ENCODE measurements at places on chromosomes 2 and 18.

GRCh38 chr2:105697781-105698449, 46.8 kb upstream of the NCK2 start:
- no peak for DNase-seq

GRCh38 chr18:63850020-63850419, 37.5 kb upstream of the SERPINB2 start:
- DNase-seq: peak; percentile 21

GRCh38 chr18:75048776-75049454, 160.0 kb downstream of the PTGR3 start:
- DNase-seq: no peak

DNA sequence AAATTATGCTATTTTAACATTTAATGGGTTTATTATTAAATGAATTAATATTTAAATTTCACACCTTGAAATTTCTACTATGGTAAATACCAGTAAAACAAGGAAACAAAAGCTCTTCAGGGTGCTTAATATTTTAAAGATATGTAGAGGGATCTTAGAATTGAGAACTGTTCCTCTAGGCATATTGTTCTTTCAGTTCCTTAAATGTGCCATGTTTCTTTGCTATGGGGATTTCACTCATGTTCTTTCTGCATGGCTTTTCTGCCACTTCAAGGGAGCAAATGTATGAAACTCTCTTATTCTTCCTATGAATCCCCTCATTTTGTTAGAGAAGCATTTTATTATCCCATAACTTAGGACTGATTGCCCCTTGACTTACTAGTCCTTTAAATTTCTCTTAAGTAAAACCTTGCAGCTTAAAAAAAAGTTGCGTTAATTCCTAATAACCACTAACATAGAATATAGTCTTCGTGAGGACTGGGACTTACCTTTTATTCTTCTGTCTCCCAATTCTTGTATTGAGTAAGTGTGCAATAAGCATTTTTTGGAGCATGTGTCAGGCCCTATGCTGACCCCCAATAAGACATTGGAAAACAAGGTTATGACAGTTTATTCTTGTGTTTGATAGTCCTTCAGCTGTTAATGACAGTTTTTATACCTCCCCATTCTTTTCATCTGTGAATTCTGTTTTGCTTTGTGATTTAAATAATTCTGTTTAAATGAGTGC, 95.7 kb downstream of the BIRC6 start:
- no peak for DNase-seq

DNA sequence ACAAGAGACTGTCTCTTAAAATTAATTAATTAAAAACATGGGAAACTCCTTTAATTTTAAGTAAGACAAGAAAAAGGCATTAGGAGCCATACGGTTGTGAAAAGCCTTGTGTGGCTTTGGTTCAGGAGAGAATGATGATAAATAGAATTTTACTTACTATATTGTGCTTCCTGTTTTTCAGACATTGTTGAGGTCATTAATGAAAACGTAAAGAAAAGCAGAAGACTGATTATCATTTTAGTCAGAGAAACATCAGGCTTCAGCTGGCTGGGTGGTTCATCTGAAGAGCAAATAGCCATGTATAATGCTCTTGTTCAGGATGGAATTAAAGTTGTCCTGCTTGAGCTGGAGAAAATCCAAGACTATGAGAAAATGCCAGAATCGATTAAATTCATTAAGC, 10.7 kb upstream of the IL1RL2 start:
- no peak for DNase-seq

DNA sequence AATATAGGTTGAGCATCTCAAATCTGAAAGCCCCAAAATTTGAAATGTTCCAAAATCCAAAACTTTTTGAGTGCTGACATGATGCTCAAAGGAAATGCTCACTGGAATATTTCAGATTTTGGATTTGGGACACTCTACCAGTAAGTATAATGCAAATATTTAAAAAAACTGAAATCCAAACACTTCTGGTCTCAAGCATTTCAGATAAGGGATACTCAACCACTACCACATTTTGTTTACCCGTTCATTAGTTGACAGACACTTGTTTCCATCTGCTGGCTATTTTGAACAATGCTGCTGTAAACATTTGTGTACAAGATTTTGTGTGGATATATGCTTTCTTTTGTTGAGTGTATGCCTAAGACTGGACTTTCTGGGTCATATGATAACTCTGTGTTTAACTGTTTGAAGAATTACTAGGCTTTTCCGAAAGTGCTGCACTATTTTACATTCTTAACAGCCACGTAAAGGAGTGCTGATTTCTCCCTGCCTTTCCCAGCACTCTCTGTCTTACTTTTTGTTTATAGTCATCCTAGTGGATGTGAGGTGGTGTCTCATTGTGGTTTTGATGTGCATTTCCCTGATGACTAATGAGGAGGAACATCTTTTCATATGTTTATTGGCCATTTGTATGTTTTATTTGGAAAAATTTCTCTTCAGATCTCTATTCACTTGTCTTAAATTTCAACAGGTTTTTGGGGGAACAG, 19.5 kb upstream of the DCDC2C start:
- DNase-seq: no peak

DNA sequence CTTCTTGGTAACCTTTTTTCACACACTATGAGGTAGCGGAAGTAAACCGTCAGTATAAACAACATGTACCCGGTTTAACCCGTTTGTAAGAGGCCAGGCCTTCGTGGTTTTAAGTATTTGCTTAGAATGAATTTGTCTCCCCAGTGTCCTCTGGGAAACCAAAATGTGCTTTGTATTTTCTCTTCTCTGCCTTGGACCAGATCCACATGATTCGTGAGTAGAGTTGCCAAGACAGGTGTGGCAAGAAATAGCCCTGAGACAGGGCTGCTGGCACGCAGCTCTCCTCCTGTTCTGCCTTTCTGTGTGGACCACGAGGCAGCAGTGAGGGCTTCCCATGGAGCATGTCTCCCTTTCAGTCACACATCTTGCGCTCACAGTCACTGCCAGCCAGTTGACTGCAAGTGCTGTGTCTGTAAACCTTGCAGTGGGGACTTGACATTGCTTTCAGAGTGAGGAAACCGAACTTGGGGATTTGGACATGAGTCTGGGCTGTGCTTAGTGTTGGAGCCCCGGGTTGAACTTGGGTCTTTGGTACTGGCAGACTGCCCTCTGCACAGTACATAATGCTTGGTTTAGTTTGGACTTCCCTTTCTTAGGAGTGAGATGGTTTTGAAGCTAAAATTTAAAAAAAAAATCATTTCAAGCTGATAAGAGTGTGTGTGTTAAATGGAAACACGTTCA, 19.1 kb downstream of the BCL2L11 start:
- no peak for DNase-seq

GRCh38 chr2:7034303-7034702, 117.1 kb downstream of the RNF144A start:
- DNase-seq: no peak

DNA sequence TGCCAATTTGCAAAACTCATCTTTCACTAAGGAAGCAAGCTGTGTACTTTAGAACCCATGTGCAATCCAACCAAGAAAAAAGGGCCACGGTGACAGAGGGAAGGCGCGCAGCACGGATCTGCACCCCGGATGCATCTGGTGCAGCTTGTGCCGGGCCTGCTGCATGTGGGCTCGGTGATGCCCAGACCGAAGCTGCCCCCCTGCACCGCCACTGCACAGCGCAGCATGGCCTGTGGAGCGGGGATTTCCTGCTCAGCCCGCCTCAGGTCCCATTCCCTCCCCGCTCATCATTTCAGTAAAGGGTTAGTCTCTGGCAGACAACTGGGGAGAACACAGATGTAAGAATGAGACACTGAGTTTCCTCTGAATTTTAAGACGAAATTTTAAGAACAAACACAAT, 43.0 kb downstream of the MC2R start:
- DNase-seq: no peak

- DNase-seq: no peak
Observed at GRCh38 chr2:64143169-64144056, 807 bp downstream of the PELI1 start.

- no peak for DNase-seq
Observed at GRCh38 chr2:43034921-43035320, 191.5 kb downstream of the ZFP36L2 start.

DNA sequence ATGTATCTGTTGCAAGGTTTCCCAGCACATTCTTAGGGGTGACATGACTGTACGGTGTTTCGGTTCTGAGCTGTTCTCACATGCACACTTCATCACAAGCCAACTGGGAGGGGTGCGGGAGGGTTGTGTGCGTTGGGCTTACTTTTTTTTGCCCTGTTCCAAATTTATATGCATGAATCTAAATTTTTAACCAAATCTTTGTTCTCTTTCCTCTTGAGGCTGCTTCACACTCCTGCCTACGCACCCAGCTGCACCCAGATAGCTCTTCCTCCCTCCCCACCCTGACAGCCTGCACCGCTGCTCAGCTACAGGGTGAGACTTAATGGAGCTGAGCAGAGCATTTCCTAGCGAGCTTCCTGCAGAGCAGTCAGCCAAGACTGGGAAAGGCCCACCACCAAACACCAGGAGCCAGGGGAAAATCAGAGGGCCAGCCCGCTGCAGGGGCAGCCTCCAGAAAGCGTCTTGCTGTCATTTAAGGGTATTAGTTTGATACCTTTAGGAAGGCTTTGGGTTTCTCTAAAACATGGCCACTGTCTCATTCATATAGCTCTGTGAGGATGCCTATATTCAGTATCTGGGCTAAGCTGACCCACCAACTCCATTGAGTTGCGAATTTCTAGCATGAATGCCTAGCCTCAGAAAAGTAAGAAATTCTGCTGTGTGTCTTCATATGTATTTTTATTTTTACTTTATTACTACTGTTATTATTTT, 84.5 kb downstream of the POU3F3 start:
- DNase-seq: no peak

DNA sequence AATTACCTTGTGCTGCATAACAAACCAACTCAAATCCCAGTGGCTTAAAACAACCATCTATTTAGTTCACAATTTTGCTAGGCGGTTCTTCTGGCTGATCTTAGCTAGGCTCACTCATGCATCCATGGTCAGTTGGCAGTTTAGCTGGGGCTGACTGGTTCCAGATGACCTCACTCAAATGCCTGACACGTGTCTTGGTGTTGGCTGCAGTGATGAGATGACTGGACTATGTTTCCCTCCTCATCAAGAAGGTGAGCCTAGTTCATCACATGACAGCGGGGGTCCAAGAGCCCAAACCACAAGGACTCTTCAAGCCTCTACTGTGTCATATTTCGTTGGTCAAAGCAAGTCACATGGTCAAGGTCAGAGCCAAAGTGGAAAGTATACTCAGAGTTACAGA, 42.7 kb upstream of the ACTR3 start:
- DNase-seq: peak; percentile 10

DNA sequence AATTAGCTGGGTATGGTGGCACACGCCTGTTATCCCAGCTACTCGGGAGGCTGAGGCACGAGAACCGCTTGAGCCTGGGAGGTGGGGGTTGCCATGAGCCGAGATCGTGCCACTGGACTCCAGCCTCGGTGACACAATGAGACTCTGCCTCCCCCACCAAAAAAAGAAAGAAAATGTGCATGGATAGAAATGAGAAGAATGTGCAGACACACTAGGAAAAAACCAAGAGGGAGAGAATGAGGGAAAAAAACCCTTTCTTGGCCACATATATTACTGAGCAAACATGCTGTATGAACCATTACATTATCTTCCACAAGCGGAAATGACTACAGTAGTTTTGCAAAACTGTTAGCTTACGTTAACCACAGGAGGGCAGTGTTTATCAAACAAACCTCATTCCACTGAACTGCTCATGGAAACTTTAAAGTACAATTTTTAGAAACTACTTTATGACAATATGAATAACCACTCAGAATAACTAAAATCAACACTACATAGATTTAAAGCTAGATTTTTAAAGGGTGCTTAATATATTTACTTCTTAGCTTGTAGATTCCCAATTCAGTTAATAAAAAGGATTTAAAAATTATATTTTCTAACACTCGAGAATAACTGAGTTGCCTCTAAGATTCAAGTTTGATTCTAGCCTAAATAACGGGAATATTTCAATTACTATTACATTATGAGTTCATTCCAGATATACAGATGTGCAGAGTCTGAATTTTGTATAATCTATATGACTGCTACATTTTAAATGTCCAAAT, 26.4 kb downstream of the ASXL2 start:
- peak; percentile 56 for DNase-seq

- DNase-seq: peak; percentile 17
Observed at GRCh38 chr2:26469092-26469710, 8.7 kb downstream of the OTOF start.

Measured in HFF-Myc (cell line).